ENCODE measurements at places on chromosomes 1 and 21. TPM values are rescaled to one million over a fixed set of nuclear protein-coding genes. Genes with fewer than 3 reads are reported as not detected.

GRCh38 chr1:235160383-235160956 is 580 bp downstream of the RBM34 start:
- no peak for DNase-seq

Gene TAS1R1
- polyA plus RNA-seq, result 0.17 TPM

- no peak for DNase-seq
Measured at GRCh38 chr21:33162436-33162951, 67.2 kb upstream of the IFNAR2 start.

DNA sequence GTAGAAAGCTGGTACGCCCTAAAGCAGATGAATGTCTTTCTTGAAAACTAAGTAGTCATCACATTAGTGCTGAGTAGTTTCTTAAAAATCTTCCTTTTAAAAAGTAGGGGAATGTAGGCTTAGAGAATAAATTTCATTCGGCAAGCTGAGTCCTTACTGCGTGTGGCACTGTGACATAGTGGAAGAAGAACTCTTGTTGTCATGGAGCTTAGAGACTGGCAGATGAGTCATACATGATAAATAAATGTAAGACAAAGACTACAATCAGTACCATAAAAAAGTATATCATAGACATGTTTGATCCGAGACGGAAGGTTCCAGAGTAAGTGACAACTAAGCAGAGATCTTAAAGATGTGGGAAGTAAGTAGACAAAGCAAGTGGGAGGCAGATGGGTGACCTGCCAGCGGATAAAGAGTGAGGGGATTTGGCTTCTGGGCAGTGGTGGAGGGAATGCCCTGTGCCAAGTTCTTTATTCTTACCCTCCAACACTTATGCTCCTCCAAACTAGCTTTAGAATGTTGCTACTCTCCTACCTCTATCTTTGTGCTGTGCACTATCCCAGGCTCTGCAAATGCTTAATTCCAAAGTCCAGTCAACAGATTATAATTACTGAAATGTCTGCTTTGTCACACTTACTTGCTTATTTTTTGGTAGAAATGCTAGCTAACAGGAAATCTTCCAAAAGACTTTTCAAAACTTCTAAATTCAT is 608.5 kb upstream of the USP24 start:
- no peak for DNase-seq

Gene RNU1-4
- polyA plus RNA-seq, result under 0.01 TPM
